GM12878 (cell line): ENCODE measurements at places on chromosomes 2 and 18.

DNA sequence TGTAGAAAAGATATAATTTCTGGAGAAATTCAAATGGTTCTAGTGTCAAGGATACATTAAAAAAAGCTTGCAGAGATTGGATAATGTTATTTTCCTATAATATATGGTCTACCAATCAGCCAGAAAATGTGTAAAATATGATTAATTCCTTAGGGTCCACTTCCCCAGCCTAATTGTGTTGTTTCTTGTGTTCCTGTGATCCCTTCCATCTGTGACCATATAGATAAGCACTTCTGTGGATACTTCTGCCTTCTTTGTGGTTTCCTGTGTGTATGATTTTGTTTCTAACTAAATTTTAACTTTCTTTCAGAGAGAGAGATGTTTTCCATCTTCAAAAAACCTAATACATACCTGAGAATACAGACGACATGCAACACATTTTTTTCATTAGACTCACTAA lies 367.1 kb upstream of the PIK3C3 start:
- no peak for DNase-seq

- DNase-seq = no peak
Measured at GRCh38 chr2:204842661-204843485, 297.6 kb downstream of the PARD3B start.

- no peak for DNase-seq
Measured at GRCh38 chr2:27723372-27724144, 48.0 kb upstream of the MRPL33 start.

DNA sequence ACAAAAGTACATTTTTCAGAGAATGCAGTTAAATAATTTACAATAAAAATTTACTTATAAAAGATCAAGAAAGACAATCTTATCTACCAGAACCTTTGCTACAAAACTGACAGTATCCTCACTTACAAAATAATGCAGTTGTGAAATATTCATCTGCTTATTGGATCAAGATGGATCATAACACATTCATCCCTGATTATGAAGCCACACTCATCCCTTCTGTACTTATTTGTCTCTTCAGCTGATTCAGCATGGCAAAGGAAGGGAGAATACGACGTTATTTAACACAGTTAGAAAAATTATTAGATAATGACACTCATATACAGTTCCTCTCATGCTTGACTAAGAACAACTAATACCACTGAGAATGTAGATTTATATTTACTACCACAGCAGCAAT lies 46.4 kb downstream of the TCF4 start:
- DNase-seq = no peak

DNA sequence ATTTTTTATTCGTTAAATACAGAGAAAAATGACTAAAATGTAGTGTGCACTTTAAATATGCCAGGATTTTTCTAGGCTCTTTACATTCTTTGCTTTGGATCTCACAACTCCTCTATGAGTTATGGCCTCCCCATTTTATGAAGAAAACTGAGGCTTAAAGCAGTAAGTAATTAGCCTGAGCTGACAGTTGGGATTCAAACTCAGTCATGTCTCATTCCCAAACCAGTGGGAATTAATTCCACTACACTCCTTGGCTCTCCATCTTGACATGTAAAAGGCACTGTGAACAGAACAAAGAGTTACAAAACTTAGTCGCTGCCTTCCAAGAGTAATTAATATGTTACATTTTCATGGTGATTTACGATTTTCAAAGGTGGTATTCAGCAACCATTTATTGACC lies 351.9 kb downstream of the SATB2 start:
- no peak for DNase-seq

- DNase-seq = no peak
Measured at GRCh38 chr2:11669454-11670291, at the start of gene NTSR2. NTSR2 (minus strand) TSS chr2:11670195; CDS start chr2:11670129, 66 bp downstream.

GRCh38 chr2:41414486-41415230 lies 633.2 kb upstream of the PKDCC start:
- DNase-seq = peak; percentile 5

DNA sequence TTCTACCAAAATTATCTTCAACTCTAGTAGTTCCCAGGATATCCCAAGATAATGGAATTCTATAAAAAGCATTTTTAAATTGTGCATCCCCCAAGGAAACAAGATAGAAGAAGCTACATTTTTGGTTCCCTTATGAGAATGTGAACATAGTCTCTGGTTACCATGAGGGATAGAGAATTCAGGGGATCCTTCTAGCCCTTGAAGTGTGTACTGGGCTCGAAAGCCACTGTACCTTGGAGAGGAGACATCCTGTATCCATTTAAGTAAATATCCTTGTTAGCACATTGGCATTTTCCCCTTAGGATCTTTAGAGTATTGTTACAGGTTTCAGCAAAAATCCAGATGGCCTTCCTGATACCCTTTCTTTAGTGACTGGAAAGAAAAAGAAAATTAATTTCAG lies 228.5 kb downstream of the RTP5 start:
- DNase-seq = no peak

DNA sequence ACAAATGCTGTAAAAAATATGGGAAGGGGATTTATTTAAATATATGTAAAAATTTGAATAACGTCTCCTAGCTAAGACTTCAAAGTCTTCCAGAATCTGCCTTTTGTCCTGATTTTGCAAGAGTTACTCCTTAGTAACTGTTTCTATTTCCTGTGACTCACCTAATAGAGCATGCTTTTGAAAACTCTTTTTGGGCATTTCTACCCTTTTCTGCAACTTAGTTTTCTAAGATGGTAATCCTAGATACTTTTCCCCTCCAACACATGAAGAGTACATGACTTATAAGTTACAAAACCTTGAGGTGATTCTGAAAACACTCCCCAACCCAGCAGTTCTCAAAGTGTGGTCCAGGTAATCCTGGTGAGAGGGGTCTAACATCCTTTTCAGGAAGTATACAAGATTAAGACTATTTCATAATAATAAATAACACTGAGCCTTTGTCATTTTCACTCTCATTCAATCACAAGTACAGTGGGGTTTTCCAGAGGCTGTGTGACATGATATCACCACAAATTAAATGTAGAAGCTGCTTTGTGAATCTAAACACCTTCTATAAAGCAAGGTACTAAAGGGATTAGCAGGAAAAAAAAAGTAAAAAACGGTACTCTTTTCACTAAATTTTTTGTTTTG lies 31.9 kb downstream of the PPP4R3B start:
- no peak for DNase-seq

- DNase-seq = no peak
Measured at GRCh38 chr2:182038576-182038975, 52.9 kb downstream of the PPP1R1C start.

DNA sequence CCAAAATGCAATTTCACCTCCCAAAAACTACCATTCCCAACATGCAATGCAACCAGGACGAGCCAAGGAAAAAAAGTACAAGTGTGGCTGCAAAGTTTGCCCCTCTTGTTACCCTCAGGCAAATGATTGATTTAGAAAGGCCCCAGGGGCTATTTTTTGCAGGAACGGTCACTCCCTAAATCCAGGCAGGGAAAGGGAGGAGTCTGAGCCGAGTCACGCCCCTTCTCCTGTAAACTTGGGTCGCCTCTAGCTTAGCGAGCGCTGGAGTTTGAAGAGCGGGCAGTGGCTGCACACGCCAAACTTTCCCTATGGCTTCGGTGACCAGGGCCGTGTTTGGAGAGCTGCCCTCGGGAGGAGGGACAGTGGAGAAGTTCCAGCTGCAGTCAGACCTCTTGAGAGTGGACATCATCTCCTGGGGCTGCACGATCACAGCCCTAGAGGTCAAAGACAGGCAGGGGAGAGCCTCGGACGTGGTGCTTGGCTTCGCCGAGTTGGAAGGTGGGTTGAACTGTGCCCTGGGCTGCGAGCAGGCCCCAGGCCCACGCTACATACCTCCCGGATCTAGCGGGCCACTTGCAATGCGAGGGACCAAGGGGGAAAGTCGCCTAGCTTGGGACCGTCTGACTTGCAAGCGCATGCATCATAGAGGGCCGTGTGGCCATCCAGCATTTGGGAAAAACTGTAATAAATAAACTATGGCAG lies at the start of gene GALM:
GALM (plus strand) TSS at position 261 of the 702 bp plus-strand sequence; CDS start at position 309, 48 bp downstream.
- DNase-seq = no peak

DNA sequence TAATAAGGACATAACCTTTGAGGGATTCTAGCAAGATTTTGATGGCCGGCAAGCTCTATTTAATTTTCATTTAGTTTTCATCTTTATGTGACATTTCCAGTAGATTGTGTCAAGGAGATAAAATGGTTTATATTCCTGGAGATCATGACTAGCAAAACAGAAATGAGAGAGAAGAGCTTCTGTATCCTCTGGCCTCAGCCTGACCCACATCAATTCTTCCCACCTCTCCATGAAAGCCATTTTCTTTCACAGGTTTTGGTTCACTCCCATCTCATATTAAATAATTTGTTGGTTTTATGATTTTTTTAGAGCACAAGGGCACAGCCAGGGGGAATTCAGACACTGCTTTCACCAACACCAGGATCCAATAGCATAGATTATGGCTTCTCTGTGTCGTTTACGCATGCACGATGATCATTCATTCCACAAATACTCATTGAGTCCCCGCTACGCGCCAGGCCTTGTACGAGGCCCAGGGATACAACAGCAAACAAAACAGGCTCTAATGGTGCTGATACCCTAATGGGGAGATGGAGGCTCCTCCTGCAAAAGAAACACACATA lies 85.9 kb downstream of the SH3BP4 start:
- no peak for DNase-seq

DNA sequence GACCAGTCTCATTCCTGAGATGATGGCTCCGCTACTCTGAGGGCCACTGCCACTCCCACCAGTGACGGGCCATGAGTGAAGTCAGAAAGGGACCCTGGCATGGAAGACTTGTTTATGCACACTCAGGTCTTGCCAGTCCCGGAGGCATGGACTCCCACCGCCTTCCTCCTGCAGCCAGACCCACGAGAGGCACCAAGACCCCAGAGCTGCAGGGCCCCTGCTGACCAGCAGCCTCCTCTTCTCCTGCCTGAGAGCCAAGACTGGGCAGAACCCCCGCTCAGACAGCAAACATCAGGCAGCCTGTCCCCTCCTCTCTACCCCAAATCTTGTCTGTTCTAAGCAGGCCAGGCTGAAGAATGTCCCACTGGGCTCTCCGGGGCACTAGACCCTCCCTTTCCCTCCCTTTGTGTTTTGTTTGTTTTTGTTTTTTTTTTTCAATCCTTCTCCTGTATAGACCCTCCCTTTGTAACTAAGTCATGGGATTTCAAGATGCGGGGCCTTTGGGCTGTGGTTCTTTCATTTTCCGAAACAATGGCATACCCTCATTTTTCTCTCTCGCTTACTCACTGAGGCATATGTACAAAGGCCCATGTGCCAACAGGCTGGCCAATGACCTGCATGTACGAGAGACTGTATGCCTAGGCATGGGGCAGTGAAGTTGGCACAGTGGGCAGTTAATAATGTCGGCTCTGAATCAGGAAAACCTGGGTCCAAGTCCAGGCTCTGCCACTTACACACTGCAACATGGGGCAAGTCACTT lies 24.3 kb upstream of the MAPRE3 start:
- no peak for DNase-seq

GRCh38 chr2:24831221-24832072 lies 38.2 kb downstream of the CENPO start:
- DNase-seq = no peak

DNA sequence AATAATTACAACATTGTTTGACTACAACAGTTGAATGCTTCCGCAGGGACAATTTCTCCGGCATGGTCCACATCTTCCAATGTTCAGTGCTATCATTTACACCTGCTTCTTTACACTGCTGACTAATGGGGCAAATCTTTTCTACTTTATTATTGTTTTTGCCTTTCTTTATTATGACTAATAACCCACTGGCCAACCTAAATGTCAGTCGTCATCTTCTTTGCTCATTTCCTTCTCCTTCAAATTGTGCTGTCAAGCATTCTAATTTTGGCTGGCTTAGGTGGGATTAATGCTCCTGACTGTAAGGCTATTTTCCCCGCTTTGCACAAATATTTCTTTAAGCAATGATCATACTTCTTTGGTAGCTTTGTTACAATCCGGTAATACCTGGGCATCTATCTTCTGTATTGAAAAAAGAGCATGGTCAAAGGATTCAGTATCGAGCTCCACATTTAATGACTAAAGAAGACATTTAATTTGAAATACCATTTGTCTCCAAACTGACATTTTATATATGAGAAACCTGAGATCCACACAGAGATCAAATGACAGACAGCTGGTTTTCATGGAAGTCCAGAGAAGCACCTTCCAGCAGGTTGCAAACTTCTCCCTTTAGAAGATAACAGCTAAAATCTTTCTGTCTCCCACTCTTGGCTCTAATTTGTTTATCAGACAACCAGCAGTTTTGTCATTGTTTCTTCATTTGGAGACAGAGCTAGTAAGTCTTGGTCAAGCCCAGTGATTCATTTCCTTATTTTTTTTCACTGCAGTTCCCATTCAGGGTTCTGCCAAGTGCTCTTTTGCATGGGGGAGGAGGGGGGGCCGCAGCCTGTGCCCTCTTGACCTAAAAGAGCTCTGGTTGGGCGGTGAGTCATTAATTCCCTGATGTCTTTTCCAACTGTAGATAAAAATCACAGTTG lies 132.9 kb downstream of the SOCS6 start:
- DNase-seq = no peak

- no peak for DNase-seq
Measured at GRCh38 chr18:4385876-4386275, 69.2 kb downstream of the DLGAP1 start.

GRCh38 chr2:24863641-24864040 lies 56.4 kb downstream of the ADCY3 start:
- DNase-seq = no peak

DNA sequence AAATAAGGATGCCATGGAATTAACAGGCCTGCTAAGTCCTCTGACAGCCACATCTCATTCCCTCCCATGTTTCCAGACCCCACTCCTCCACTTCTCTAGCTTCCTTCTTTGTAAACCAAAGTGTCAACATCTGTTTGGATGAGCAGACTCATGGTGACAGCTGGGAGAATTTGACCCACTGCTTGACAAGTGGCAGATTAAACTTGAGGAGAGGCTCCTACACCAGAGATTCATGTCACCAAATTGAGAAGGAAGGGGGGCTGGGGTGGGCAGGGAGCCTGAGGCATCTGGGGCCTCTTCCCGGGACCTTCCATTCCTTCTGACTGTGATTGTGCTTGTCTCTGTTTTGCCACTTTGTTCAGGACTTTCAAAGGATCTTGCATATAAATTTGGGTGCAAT lies 41.0 kb upstream of the IGFBP5 start:
- no peak for DNase-seq

DNA sequence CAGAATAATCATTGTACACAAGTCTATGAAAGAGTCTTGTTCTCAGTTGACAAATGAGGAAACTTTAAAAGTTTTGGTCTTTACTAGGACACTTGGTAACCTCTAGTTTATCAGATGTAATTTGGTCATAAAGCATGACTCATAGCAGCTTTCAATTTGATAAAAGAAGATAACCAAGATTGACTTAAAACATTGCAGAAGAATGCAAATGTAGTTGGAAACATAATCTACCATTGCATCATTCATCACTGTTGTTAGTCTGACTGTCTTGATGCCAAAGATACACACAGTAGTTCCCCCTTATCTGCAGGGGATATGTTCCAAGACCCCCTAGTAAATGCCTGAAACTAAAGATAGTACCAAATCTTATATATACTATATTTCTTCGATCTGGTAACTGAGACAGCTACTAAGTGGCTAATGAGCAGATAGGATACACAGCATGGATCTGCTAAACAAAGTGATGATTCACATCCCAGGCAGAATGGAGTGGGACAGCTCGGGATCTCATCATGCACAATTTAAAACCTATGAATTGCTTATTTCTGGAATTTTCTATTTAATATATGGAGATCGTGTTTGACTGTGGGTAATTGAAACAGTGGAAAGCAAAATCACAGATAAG lies 131.4 kb upstream of the CCDC68 start:
- no peak for DNase-seq
